Activated effector memory CD4-positive, alpha-beta T cell treated with anti-CD3 and anti-CD28 coated beads, Interleukin-2, amount 50 U/mL, for 16 hours (primary cell): ENCODE measurements at places on chromosomes 1 and 21.

DNA sequence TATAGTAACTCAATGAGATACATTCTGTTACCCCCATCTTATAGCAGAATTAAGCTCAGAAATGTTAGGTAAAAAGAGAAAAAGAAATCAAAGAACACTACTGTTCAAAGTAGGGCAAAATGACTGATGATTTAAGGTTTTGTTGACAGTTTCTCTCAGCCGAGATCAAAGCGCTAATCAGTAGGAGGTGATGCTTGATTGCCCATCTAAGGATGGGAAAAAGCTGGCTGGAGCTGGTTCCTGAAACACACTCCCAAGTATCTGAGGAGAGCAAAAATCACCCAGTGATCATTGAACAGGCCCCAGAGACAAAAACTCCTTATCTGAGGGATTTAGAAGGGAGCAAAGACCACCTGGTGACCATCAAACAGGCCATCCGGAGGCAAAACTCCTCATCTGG lies 64.5 kb upstream of the CSF1 start:
- no peak for DNase-seq

- no peak for DNase-seq
These were observed 28.8 kb upstream of the ZBTB21 start for GRCh38 chr21:42038826-42039425.

DNA sequence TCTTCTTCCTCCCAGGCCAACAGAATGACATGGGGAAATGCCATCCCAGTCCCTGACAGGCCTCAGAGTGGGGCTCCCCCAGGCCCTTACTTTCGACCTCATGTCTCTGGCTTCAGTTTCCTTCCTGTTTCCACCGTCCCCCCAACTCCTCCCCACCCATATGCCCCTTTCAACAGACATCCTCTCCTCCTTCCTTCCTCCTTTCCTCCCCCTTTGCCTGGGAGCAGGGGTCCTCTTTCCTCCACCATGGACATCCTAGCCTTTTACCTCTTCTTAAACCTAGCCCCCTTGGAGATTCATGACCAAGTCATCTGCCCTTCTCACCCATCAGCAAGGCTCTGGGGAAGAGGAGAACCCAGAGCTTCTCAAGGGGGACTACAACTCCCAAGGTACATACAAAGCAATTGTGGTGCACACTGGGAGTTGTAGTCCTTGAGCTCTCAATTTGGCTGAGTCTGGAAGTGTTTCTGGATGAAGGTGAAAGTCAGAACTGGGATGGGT lies 4.0 kb downstream of the ZBTB7B start:
- peak; percentile 71 for DNase-seq

DNA sequence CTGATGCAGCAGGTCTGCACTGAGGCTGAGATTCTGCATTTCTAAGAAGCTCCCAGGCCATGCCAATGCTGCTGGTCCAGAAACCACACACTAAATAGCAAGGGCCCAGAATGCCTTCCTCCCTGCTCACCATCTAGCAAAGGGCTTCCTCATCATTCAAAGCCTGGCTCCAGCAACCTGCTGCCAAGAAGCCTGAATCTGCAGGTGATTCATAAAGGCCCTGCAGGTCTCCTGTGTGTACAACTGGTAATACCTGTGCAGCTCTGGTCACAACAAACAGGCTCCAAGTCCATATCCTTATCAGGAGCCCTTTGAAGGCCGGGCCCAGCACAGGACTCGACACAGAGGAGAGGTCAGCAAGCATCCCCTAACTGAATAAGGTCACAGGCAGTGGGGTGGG lies 26.7 kb downstream of the GLIS1 start:
- DNase-seq = no peak

DNA sequence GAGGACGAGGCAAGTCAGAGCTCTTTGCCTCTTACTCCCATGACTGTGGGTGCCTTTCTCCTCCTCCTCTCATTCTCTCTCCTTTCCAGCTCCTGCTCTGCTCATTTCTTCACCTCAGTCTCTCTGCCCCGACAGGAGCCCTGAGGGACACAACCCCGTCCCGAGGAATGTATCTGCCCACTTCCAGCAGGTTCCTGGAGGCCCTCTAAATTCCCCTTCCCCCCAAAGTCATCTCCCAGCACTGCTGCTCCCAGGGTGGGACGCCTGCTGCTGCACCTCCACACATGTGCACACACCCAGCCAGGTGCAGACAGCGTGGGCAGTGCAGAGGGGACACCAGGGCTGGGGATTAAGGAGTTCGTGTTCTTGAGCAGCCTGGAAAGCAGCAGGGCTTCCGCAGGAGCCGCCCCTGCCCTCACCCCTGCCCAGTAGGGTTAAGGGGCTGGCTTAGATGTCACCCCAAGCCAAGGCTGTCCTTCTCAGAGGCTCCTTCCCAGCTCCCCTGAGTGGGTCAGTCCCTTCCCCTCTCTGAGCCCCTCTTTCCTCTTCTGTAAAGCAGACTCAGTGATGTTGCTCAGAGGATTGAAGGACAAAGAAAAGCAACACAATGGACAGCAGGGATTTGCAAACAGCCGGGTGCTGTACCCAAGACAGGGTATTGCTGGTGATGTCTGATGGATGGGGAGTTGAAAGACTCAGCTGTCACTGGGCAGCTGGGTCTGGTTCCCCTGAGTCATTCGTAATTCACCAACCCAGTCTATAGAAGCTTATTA lies 346.0 kb downstream of the MATN1 start:
- DNase-seq = no peak

GRCh38 chr1:17112496-17113236 lies 6.6 kb downstream of the PADI2 start:
- DNase-seq = no peak

DNA sequence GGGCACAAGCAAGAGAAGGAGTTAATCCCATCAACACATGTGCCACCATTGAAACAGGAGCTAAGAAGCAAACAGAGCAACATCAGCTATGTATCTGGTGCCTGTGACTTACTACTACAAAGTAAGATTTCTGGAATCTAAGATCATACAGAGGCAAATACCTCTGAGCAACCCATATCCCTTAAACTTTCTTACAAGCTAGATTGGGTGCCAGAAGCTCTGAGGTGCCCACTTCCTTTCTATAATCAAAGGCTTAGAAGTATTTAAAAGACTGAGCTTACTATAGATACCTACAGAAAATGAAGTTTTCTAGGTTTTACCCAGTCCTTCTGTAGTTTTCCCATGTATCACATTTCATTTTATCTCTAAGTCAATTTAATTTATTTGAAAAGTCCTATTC lies 44.4 kb upstream of the ADAM30 start:
- DNase-seq = no peak

DNA sequence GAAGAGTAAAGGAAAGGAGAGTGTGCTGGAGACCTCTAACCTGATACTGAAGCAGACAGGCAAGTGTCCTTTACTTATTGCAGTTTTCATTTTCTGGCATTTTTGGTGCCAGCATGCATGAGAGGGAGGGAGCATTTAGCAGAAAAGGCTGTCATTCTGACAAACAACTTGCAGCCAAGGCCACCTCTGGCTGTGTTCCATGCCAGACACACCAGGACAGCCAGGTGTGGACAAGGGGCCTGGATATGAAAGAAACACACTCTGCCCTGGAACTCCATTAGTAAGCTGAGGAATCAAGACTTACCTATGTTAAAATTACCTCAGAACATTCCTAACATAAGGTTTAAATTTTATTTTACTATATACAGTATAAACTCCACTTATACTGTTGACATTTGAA lies 365.4 kb upstream of the CAMK1G start:
- DNase-seq = no peak
